ENCODE measurements at places on chromosomes 1 and 21. TPM values are rescaled to one million over a fixed set of nuclear protein-coding genes. Genes with fewer than 3 reads are reported as not detected.

Gene TFF1
- total RNA-seq, result not detected

Gene LRIG2
- total RNA-seq, result 8.2 TPM

Gene OTUD3
- total RNA-seq, result 7.9 TPM

Gene GJB4
- not detected for total RNA-seq

Gene UBASH3A
- 38.7 TPM for total RNA-seq

Gene FCRL4
- total RNA-seq, result not detected

Gene NOTCH2NLA
- 19.6 TPM for total RNA-seq

Gene NUP210L
- total RNA-seq, result 0.09 TPM

Gene CCDC30
- 1.5 TPM for total RNA-seq

Gene EPHA10
- 0.04 TPM for total RNA-seq

Gene PPFIA4
- 1.5 TPM for total RNA-seq

Gene AGBL4
- total RNA-seq, result not detected

Gene KRTAP10-9
- total RNA-seq, result not detected

Gene PHLDA3
- 22.7 TPM for total RNA-seq

Gene LCE3E
- not detected for total RNA-seq

Gene AIRE
- not detected for total RNA-seq

Measured in CD8-positive, alpha-beta memory T cell (primary cell).